ENCODE measurements at places on chromosomes 3 and 15.

GRCh38 chr3:50340448-50341329 is at the start of gene RASSF1:
Gene RASSF1, minus strand, starts transcription at chr3:50340836. Its CDS starts 31 bp downstream, at chr3:50340805.
- peak; percentile 69 for DNase-seq

DNA sequence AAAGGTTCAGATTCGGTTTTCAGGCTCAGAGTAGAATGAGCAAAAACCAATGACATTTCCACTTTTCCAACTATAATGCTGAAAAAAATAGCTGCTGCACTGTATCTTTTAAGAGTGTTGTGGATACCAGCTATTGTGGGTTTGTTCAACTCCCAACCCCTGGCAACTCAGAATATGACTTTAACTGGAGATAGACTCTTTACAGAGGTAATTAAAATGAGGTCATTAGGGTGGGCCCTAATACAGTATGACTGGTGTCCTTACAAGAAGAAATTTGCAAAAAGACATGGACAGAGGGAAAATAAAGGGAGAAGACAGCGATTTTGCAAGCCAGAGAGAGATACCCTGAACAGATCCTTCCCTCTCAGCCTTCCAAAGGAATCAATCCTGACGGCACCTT is 39.5 kb downstream of the ANKRD28 start:
- no peak for DNase-seq

GRCh38 chr3:111761309-111761795 is 97.7 kb upstream of the PHLDB2 start:
- DNase-seq, result no peak

DNA sequence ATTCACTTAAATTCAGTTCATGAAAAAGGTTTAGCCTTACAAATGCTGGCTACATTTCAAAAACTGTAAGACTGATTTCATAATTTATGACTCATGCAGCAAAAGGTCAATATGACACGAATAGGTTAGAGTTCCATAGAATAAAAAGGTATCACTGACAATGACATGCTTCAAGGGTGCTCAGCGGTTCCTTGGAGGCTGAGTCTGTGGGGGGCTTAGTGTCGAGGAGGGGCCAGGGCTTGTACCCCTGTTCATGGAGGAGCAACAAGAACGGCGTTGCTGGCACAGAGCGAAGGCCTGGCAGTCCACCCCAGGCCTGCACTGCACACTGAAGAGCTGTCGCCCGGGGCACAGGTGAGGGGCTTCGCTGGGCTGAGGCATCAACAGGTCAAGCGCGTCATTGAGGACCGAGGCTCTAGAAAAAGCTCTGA is 174.2 kb downstream of the NR1D2 start:
- no peak for DNase-seq

- peak; percentile 43 for DNase-seq
Observed at GRCh38 chr3:57557085-57557537, 1.0 kb downstream of the PDE12 start.

DNA sequence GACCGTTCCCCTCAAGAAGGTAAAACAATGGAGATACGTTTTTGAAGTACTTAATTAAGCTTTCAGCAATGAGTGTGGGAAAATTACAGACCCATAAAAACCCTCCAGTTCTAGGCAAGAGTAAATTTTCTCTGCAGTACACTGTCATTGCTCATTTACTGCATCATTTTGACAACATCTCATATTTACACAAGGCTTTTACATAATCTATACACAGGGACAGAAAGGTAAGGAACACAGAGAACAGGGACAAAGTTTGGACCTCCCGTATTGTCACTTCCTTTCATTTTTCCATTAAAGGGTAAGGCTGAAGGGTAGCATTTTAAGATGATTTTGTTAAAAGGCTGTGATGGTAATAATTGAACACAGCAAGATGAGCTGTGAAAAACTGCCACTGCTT is 7.4 kb upstream of the HGD start:
- DNase-seq, result no peak
